ENCODE measurements at places on chromosomes 5 and 9. TPM values are rescaled to one million over a fixed set of nuclear protein-coding genes. Genes with fewer than 3 reads are reported as not detected.

DNA sequence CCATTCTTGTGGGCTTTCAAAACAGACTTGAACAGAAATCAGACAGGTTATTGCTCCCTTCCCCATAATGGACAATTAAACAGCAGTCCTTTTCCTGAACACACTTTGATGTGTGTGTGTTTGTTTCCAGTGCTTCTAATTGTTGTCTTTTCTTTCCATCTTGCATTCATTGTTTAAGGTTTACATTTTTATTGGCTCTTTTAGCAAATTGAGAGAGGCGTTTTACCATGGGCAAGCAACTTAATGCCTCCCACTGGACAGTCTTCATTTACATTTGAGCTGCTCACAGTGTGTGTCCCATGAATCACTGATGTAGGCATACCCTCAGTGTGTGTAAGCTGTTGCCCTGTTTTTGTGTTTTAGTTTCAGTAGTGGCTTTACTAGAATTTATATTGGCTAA lies 25.0 kb downstream of the WDR36 start:
- no peak for DNase-seq
- no peaks in the 10 kb centered on the region for H3K27me3 ChIP-seq
- H3K4me3 ChIP-seq: no peak overlapping the region
- peaks cover 26% of the 10 kb centered on the region for H3K36me3 ChIP-seq
- no peak overlapping the region for H3K27ac ChIP-seq

DNA sequence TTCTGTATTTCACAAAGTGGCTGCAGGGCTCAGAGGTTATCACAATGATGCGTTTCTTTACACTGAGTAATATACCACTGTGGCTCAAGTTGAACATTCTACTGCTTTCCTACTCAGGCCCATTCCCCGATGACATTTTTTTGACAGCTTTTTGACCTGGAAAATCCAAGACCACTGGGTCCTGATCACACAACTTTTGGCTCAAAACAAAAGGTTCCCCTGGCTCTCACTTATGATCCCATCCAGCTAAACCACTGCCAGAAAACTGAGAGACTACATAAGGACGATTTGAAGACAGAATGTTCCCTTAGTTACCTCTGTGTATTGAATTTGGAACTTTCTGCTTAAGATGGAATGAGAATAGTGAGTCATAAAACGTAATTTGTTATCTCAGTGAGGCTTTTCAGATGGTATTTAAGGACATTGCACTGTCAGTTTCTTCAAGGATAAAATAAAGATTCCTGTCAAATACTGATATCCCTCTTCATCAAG lies 78.0 kb upstream of the FBXL7 start:
- H3K36me3 ChIP-seq: no peaks in the 10 kb centered on the region
- H3K4me1 ChIP-seq: no peaks in the 10 kb centered on the region
- H3K27me3 ChIP-seq: no peaks in the 10 kb centered on the region
- DNase-seq: no peak

GRCh38 chr5:16025681-16026080 lies 153.9 kb downstream of the MARCHF11 start:
- H3K4me1 ChIP-seq: no peaks in the 10 kb centered on the region
- H3K27me3 ChIP-seq: no peaks in the 10 kb centered on the region
- no peaks in the 10 kb centered on the region for H3K36me3 ChIP-seq

GRCh38 chr5:71882826-71883741 lies 164.0 kb downstream of the CARTPT start:
- no peak overlapping the region for H3K27ac ChIP-seq
- H3K27me3 ChIP-seq: no peaks in the 10 kb centered on the region
- H3K36me3 ChIP-seq: no peaks in the 10 kb centered on the region
- H3K4me3 ChIP-seq: no peak overlapping the region
- no peak for DNase-seq
- H3K4me1 ChIP-seq: peaks cover 17% of the 10 kb centered on the region

Gene OLFM1
- total RNA-seq: not detected

Gene SLC6A7
- total RNA-seq: not detected
